ENCODE measurements at places on chromosomes 6 and 20. TPM values are rescaled to one million over a fixed set of nuclear protein-coding genes. Genes with fewer than 3 reads are reported as not detected.
A peak's percentile ranks its signal among the peaks of the same experiment; 100 is the strongest.

DNA sequence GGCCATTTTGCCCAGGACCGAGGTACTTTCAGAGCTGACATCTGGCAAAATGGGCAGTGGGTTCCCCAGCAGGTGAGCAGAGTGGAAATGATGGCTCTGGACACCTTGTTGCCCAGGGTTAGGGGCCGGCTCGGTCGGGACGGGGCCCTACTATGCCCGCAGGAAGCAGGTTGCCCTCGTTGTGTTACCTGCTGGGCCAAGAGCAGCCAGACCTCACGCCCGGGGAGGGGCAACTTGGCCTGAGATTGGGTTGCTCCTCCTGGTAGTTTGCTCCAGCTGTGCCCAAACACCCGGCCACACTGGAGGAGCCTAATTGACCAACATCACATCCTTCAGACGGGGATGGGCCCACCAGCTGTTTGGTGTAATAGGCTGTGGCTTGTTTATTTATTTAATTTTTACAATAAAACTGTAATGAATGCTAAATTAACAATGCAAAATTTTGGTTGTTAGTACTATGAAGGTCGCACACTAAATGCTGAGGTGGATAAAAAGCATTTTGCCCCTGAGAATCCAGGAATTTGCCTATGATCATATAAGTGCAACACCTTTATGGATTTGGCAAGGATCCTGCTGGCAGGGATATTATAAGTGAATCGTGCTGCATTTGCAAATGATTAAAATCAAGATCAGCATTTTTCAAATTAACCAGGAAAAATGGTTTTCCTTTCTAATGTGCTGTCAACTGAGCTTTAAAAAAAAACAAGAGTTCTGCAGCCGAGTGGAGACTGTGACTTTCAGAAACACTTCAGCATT lies 26.6 kb upstream of the PCMTD2 start:
- DNase-seq, result no peak

DNA sequence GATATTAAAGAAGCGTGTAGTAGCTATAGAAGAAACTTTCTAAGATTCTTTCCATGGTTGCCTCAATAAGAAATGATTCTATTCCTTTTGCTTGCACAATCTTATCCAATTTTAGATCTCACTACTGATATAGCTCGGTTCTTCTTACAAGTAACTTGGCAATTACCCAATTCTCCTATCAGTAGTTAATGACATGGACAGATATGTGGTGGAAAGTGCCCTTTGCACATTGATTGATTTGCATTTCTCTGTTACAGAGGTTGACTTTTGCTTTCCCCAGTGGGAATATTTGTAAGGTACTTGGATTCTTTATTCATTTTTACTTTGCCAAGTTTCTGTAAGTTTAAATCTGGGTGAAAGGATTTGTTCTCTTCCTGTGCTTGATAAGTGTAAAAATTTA lies 93.7 kb upstream of the QKI start:
- no peak for DNase-seq

GRCh38 chr6:109411034-109411433 lies 28.8 kb upstream of the CD164 start:
- no peak for DNase-seq

GRCh38 chr20:41293269-41294037 lies 24.1 kb downstream of the ZHX3 start:
- DNase-seq, result no peak

DNA sequence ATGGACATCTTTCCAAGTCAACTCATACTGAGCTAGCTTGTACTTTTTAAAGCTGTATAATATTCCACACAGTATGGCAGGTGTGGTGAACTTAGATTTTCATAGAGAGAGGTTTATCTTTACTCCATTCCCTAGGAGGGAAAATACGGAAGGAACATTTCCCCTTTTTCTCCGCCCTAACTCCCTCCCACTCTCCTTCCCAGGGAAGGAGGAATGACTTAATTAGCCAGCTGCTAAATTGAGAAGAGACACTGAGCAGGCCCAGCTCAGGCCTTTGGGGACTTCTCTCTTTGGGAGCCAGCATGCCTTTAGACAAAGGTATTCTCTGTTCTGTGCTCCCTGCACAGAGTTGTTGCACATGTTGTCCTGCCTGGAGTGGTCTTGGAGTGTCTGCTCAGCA lies 46.1 kb downstream of the MBOAT1 start:
- no peak for DNase-seq

GRCh38 chr20:32535316-32535952 lies 49.7 kb downstream of the NOL4L start:
- no peak for DNase-seq

- no peak for DNase-seq
Measured at GRCh38 chr20:19404826-19405225, 192.4 kb downstream of the SLC24A3 start.

- DNase-seq, result no peak
Measured at GRCh38 chr20:48503166-48503815, 324.5 kb downstream of the PREX1 start.

DNA sequence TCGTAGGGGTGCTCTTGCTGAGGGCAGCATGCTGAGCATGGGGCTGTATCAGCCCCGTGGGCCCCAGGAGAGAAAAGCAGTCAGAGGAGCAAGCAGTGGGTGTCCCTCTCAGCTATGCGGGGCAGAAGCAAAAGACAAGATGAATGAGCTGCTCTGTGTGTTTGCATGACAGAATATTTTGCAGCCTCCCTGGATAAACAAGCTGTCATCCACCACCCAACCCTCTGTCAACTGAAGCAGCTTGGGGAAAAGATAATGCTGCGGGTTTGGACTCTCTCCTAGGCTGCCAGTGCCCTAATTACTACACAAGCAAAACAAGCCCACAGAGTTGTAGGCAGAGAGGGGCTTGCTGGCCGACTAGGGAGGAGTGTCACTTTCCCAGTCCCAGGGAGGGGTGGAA lies 82.3 kb upstream of the PTPRT start:
- DNase-seq, result no peak

- DNase-seq, result no peak
Measured at GRCh38 chr6:77448546-77448945, 14.7 kb downstream of the HTR1B start.

DNA sequence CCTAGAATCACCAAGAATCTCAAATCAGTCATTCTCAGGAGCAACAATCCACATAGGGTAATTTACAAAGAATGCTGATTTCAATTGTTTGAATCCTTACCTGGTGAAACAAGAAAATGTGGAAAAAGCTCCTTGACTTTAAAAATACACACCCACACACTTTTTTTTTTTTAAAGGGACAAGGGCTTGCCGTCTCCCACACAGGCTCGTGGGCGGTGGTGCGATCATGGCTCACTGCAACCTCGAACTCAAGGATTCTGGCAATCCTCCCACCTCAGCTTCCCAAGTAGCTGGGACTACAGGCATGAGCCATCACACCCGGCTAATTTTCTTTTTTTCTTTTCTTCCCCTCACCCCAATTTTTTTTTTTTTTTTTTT lies 30.7 kb downstream of the PARD6B start:
- no peak for DNase-seq

GRCh38 chr20:43096126-43096930 lies 93.4 kb downstream of the PTPRT start:
- DNase-seq, result no peak

- DNase-seq, result no peak
Measured at GRCh38 chr6:90610751-90611542, 24.1 kb upstream of the MAP3K7 start.

DNA sequence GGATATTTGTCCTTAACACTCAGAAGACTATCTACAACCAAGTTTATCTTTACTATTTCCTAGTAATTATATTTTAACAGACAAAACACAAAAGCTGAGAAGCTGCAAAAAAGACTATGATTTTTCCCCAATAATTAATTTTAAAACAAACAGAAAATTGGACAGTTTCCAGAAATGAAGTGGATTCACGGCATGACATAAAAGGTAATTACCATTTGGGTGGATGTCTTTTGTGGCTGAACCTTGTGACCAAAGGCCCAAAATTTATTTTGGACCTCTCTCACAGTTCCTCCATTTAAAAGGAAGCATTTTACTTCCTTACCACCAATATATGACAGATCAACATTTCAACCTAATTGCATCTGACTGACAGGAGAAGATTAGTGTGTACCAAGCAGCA lies 90.2 kb downstream of the GMDS start:
- no peak for DNase-seq

GRCh38 chr6:12092762-12093161 lies 80.7 kb downstream of the HIVEP1 start:
- no peak for DNase-seq

DNA sequence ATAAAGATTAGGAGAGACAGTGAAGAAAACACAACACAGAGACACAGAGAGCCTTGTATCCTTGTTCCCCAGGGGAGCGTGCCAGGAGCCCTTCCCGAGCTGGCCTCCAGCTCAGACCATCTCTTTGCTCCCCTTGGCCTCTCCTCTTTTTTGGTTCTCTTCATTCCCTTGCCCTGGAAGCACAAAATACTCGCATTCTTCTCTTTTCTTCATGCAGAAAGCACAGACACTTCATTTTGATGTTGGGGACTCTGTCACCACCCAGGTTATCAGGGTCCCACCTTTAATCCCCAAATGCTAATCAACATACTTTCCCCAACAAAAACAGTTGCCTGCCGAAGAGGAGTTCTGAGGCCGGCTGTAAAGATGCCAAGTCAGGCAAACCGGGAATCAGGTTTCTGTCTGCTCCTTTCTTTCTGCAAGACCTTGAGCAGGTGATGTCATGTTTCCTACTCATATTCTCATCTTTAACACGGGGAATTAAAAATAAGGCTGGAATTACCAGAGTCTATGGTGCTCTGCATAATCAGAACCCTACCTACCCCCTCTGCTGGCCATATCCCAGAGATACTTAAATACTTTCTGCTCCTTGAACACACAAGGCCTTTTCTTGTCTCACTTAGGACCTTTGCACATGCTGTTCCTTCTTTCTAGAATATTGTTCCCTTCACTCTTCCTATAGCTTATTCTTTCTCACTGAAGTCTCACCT lies 21.7 kb downstream of the TGM6 start:
- DNase-seq, result no peak

DNA sequence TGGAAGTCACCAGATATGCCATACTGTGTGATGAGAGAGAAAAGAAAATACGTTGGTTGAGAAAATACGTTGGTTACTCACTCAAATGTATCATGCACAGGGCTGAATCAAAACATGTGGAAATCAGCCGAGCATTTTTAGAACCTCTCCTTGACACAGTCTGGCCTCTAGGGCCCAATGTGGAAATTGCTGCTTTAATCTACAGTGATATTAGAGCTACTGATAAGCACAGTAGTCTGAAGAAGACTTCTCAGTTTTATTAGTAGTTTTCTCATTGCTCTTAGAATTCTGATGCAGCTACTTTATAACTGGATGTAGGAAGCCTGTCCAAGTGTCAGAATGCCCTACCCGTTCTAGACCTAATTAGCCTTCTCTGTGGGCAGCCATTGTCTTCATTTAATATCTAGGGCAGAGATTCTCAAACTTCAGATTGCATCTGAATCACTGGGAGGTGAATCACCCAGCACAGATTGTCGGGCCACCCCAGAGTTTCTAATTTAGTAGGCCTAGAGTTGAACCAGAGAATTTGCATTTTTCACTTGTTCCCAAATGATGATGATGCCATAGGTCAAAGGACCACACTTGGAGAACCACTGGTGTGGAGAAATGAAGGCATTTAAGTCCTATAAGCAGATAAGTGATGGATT lies 229.1 kb downstream of the PLCB1 start:
- DNase-seq, result no peak

GRCh38 chr20:25025986-25026605 lies 31.8 kb downstream of the ACSS1 start:
- DNase-seq, result peak; percentile 51

DNA sequence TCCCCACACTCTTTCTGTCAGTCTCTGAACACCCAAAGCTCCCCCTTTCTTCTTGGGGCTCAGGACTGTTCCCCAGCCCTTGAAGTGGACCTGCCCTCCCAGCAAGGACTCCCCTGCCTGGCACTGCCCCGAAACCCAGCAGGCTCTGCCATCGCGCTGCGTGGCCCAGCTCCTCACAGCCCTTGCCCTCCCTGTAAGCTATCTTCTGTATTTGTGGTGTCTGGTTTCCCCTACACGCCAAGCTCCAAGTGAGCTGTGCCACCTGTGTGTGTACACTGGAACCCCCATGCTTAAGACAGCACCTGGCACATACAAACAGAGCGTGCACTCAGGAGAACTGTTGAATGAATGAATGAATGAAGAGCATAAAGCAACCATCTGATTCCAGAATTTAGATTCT lies 57.7 kb downstream of the TMEM242 start:
- no peak for DNase-seq

- no peak for DNase-seq
Measured at GRCh38 chr6:131947986-131948661, 3.0 kb downstream of the CCN2 start.

- DNase-seq, result no peak
Measured at GRCh38 chr6:139577763-139578604, 203.5 kb upstream of the CITED2 start.

GRCh38 chr6:146902846-146903245 lies 301.4 kb upstream of the STXBP5 start:
- no peak for DNase-seq

DNA sequence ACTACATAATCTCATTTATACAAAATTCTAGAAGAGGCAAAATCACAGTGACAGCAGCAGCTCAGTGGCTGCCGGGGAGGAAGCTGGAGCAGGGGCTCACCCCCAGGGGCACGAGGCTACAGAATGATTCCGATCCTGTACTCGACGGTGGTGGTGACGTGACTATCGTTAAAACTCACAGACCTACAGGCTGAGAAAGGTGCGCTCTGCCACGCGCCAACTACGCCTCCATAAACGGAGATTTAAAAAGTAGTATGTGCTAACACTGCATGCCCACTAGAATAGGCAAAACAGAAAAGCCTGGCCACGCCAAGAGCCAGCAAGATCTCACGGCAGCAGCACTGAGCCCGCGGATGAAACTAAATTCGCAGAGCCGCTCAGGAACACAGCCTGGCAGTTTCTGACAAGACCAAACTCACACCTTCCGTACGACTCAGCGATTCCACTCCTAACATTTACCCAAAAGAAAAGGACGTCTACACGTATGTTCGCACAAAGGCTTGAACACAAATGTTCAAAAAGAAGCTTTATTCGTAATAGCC lies 25.2 kb downstream of the TAF4 start:
- no peak for DNase-seq

GRCh38 chr6:52399511-52400312 lies 20.4 kb upstream of the EFHC1 start:
- DNase-seq, result no peak

GRCh38 chr6:128600397-128600951 lies 80.1 kb upstream of the PTPRK start:
- no peak for DNase-seq

DNA sequence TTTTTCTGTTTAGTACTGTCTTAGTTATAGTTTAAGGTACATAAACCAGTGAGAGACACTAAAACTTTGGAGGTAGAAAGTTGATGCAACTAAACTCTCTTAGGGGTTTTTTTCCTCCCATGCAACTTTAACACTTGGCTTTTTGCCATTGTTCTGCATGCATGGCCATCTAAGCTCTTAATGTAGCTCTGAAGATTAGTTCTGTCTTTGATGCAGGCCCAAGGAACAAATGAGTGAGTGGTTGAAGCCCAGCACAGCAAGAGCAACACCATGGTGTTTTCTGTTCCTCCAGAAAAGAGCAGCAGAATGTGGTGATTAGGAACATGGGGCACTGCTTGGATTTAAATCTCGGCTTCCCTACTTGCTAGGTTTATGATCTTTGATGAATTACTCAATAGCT lies 89.3 kb downstream of the L3MBTL3 start:
- DNase-seq, result no peak

GFOD1 gene
- 9.0 TPM for total RNA-seq

ACSS2 gene
- total RNA-seq, result 94.1 TPM

IPCEF1 gene
- total RNA-seq, result not detected

CDC40 gene
- total RNA-seq, result 14.6 TPM

NMBR gene
- 0.23 TPM for total RNA-seq

PCSK2 gene
- total RNA-seq, result not detected

SSTR4 gene
- not detected for total RNA-seq

HLA-DPA1 gene
- total RNA-seq, result 19.5 TPM
